NCI-H526 treated with DMSO at 0.1 percent for 48 hours (cell line): ENCODE measurements at places on chromosomes 13 and 19.

DNA sequence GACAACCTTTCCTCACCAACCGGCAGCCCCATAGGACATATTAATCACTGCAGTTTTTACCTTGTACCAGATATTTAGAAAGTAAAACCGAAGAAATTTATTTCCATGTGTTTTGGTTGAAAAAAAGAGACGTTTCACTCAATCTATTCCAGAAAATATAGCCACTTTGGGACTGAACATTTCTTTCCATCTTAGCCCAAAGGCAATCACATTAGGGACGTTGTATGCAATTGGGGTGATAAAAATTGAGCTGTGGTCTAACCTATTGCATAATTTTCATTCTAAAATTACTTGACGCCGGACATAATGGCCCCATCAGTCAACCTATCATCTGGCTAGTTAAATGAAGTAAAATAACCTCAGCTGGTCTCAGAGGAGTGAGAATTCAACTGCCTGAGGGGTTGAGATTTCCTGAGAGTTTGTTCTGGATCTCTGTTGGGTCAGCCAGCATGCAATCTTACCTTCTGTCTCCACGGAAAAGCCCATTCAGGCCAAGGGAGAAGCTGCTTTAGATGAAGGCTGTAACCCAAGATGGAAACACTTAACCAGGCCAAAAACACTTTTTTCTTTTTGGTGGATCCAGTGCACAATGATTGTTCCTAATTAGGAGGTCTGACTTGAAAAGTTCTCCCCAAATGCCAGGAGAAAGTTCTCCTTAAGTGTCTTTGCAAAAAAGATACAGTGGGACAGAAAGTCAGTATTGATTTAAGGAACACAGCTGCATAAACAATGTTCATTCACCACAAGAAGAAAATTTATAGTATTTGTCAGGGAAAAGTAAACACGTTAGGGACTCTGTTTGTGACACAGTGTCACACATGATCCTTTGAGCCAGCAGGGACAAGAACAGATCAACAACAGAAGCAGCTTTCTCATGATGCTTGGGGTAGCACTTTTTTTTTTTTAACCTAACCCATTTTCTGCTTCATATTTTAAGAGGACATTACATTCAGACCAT lies 34.1 kb downstream of the DLEU7 start:
- no peak for DNase-seq

DNA sequence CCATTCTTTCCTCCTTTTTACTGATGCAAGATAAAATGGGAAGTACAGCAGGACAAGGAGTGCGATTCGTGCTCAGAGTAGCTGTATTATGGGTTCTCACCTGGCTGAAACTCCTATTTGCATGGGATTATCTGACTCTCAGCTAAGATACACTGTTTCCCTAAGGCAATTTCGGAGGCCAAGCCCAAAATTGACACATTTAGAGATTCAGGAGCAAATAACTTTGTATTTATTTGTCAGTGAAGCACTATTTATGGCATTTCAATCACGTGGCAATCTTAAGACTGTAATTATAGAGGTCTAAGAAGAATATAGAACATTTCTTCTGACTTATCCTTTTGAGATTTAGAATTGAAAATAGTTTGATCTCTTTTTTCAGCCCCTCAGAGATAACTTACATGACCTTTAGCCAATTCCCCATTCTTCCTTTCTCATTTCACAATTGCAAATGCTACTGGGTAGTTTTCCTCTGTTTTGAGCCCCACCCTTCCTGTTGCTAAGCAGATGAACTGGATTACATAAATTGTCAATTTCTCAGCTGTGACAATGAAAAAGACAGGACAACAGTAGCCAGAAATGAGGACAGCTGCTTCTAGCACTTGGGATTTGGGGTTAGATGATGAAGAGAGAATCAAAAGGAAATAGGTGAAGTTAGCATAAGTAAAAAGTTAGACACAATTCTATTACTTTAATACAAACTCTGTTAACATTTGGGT lies 122.7 kb upstream of the FRY start:
- no peak for DNase-seq

DNA sequence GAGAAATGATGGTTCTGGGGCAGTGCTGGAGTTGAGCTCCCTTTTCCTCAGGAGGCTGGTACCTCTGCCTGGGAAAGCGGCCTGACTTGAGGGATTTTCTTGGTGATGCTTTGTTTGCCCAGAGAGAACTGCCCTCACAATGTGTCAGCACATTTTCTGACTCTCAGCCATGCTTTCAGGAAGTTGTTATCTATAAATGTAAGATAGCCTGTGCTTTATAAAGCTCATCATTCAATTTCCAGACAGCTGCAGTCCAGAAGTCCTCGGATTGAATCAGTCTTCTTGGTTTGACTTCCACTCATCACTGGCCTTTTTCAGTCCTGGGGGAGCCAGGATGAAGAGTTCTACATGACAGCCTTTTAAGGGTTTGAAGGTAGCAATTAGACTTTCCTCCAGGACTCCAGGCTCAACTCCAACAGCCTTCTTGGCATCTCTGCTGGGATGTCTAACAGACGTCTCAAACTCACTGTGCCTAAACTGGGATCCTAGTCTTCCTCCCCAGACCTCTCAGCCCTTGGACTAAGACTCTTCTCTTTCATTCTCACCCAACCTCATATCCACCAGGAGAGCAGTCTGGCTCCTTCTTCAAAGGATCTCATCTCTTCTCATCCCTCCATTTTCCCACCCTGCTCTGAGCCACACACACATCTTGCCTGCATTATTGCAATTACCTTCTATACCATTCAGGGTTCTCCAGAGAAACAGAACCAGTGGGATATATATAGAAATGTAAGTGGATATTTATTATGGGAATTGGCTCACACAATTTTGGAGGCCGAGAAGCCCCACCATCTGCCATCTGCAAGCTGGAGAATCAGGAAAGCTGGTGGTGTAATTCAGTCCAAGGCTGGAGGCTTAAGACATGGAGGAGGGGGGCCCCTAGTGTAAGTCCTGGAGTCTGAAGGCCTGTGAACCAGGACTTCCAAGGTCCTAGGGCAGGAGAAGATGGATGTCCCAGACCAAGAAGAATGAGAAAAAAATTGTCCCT lies 13.1 kb downstream of the ERICH6B start:
- no peak for DNase-seq

GRCh38 chr19:39498798-39499642 lies at the start of gene DLL3:
DLL3 (plus strand) TSS chr19:39498947; CDS start chr19:39498975, 28 bp downstream.
- DNase-seq = peak; percentile 61

DNA sequence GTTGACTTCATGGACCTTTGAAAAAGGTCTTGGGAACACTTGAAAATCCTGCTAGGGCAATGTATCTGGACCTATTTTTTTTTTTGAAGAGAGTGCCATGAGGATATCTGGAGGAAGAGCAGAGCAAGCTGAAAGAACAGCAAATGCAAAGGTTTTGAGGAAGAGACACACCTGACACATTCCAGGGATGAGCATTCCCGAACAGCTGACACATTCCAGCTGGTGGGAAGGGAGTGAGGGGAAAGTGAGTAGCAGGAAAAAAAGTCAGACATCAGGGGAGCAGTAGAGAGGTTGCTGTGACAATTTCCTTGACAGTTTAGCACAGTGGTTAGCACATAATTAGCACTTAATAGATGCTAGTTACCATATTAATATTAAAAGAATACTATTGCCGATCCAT lies 14.7 kb downstream of the DGKH start:
- no peak for DNase-seq

DNA sequence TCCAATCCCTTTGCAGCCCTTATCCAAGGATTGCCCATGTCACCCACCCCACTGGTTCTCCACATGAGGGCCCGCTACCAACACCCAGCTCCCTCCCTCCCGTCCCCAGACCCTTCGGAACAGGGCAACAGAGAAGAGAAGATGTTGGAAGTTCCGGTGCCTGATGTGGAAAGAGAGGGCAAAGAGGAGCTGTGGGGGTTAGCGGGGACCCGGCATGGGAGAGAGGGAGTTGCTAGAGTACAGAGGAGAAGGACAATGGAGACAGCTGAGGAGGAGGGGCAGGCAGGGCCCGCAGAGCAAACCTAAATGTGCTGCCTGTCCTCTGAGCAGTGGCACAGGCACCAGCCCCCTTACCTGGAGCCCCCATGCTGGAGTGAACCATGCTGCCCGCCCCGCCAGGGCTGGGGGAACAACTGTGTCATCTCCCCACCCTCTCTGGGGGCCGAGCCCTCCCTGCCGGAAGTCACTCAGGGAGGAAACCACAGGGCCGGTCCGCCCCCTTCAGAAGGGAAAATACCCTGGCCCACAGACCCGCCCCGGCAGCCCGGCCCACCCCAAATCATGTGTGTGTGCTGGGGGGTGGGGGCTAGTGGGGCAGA lies at the start of gene POU2F2:
Gene POU2F2 (minus strand): TSS at position 417 of the 599 bp plus-strand sequence. CDS start 35 bp downstream, at position 382.
- DNase-seq = no peak

DNA sequence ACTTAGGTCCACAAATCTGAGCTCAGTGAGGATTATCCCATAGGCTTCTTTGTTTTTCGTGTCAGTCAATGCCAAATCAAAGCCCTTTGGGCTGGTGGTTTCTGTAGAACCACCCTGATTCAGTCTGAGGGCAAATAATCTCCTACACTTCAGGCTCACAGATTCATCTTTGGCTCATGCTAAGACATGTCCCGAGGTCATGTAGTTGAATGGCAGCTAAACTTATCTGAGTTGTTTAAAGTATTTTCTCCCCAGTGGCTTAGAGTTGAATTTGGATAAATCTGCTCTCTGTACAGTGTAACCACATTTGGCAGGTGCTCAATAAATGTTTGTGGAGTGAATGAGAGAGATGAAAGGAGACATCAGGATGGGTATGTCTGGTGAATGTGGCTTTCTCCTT lies 13.1 kb upstream of the SLC25A42 start:
- no peak for DNase-seq

DNA sequence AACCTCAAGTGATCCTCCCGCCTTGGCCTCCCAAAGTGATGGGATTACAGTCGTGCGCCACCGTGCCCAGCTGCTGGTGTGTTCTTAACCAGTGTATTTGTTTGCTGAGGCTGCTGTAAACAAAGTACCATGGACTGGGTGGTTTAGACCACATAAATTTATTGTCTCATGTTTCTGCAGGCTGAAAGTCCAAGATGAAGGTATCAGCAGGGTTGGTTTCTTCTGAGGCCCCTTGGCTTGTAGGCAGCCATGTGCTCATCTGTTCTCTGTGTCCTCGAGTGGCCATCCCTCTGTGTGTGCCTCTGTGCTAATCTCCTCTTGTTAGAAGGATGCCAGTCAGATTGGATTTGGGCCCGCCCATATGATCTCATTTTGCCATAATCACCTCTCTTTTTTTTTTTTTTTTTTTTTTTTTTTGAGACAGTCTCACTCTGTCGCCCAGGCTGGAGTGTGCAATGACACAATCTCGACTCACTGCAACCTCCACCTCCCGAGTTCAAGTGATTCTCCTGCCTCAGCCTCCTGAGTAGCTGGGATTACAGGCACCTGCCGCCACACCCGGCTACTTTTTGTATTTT lies 31.8 kb downstream of the PEX11G start:
- DNase-seq = no peak

- DNase-seq = no peak
Observed at GRCh38 chr13:60562096-60562780, 165.2 kb downstream of the TDRD3 start.

DNA sequence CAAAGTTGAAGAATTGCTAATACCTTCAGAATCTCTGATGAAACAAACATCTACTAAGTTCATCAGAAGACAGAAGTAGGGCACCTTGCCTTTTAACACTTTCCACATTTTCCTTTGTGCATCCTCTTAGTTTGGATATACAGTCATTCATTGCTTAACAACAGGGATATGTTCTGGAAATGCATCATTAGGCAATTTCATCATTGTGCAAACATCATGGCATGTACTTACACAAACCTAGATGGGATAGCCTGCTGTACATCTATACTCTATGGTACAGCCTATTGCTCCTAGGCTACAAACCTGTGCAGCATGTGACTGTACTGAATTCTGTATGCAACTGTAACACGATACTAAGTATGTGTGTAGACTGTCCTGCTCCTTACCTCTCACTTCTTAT lies 169.8 kb downstream of the SUCLA2 start:
- DNase-seq = no peak

DNA sequence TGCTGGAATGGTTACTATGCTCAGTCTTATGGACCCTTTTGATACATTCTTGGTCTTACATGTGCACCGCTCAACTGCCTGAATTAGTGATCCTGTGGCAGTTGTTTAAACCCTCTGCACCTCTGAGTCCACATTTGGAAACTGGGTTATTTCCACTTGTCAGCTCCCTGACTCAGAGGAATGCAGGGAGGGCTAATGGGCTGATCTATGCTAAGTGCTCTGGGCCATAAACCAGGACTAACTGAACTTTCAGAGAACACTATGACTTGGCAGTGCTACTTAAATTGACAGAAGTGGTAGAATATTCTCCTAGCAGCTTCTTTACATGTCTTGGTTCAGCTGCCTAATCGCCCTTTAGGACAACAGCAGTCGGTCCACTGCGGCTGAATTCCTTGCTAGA lies 26.8 kb upstream of the MED4 start:
- DNase-seq = no peak

GRCh38 chr19:41144403-41144802 lies 30.2 kb downstream of the CYP2F1 start:
- DNase-seq = peak; percentile 50

DNA sequence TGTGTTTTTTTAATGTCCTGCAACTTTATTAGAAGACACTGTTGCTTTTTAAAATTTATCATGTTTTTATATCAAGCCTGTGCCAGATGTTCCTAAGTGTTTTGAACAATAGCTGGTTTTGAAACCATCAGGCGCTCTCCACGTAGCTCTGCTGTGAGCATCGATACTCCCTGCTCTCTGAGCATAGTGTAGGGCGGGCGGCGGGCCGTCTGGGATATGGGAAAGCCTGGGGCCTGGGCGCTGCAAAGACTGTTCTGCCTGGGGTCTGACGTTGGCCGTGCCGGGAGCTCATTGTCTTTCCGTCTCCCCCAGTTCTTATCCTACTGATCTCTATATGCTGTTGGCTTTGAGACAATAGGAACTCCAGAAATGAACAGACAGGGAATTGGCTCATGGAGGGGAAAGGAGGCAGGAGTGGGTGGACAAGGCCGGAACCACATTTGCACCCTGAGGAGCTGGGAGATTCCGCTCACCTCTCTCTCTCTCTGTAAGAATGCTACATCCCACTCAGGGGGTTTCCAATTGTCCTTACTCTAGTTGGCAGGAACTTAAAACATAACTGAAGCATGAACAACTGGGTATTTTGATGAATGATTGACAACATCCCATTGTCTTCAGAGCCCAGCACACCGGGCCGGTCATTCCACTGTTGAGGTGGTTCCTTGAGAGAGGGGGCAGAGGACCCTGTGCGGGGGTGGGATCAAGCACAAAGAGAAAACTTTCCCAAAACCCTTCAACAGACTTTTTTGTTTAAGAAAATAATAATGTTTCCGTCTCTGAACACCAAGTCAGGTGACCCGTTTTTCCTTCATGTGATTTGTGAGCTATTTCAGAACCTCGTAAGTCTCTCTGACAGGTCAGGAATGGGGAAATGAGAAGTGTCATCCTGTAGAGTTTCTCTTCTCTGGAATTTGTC lies 64.7 kb downstream of the COL4A2 start:
- no peak for DNase-seq

DNA sequence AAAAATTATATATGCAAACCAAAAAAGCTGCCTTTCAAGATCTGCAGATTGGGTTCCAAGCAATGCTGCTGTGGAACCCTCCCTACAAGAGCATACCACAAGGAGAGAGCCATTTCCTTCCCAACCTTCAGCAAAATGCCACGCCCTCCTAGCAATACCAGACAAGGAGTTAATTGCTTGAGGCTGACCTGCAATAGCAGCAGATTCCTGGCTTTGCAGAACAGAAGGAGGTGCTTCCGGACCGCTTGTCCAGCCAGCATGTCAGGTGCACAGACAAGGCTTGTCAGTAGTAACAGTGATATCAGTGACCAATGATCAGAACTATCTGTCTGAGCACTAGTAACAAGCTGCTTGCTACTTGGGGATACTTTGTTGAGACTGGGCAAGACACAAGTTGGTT lies 301.6 kb downstream of the FGF14 start:
- no peak for DNase-seq
